ENCODE measurements at places on chromosomes 6 and 20.

DNA sequence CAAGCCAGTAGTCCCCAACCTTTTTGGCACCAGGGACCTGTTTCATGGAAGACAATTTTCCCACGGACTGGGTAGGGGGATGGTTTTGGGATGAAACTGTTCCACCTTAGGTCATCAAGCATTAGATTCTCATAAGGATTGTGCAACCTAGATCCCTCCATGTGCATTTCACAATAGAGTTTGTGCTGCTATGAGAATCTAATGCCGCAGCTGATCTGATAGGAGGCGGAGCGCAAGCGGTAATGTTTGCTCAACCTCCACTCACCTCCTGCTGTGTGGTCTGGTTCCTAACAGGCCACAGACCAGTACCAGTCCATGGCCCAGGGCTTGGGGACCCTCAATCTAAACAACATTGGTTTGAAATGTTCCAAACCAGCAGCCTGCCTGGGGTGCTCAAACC is 137.0 kb upstream of the STXBP5 start:
- no peak for DNase-seq

DNA sequence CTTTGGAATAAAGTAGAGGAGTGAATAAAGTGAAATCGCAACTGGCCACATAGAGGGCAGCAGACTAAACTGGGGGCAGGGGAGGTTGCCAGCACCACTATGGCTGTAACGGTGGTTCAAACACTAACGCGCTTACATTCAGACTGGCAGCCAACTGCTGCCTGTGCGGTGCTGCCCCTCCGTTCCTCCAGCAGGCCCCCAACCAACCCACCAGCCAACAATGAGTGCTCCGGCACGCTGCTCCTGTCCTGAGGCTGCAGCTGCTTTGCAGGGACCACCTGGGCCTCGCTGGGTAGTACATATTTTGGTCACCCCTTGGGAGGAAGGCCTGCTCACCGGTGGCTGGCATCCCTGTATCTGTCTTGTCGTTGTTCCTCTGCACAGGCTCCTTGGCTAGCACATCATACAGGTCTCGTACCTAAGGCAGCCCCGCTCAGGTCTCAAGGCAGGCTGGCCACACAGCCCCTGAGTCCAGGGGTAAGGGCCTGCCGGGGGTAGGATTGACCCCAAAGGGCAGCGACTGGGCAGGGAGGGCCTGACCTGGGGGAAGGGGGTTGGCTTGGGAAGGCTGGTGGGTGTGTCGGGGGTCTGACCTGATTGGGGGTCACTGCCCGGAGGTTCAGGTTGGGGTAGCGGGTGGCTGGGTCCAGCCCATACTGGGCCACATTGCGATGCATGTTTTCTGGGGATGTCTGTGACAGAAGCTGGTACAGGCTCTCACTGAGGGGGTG is 6.3 kb downstream of the MICAL1 start:
- no peak for DNase-seq

GRCh38 chr6:104218116-104218515 is 641.6 kb downstream of the HACE1 start:
- DNase-seq: no peak

DNA sequence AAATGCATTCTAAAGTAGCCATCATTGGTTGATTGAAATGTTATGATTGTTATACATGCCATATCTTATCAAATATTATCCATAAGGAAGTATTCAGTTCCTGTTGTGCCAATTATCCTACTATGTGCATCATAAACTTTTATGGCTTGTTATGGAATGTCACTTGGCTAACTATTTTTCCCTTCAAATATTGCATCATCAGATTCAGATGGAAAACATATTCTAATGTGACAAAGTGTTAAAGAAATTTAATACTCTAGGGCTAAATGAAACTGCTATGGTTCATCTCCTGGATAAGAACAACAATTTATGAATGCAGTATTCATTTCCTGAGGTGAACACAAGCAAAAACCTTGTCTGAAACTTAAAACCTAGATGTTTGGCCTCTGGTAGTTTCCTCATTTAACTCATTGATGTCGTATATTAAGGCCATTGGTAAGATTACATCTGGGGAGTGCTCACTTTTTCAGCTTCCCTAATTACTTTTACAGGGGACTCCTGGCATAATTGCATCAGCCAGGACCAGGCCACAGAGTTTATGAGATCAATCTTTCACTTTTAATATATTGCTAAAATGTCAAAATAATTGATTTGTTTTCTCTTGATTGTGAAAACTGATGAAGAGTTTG is 134.9 kb upstream of the CEP162 start:
- no peak for DNase-seq

DNA sequence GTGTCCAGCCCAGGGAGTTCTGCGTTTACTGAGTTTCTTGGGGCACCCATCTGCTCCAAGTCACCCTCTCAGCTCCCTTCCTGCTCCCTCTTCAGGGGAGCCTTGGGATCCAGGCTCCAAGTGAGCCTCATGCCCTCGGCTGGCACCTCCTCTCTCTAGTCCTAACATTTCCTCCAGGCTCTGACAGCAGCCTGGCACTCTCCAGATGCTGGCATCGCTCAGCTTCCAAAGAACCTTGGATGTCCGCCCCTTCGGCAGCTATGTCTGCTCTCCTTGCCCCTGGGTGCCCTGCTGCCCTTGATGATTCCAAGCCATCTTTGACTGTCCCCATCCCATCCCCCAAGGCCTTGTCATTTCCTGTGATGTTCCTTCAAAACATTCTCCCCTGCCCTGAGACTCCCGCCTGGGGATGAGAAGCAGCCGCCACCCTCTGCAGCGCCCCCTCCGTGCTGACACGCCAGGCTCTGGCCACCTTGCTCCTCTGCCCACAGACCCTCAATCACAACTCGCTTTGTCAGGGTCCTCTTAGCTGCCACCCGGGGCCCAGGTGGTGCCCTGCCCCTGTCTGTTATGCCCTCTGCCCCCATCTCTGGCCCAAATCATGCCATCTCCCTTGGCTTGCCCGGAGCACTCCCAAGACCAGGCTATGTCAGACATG is 6.6 kb upstream of the GFRA4 start:
- DNase-seq: no peak

GRCh38 chr20:8787090-8787489 is 281.8 kb upstream of the PLCB4 start:
- DNase-seq: no peak

- no peak for DNase-seq
Measured at GRCh38 chr6:9978480-9978879, 436.4 kb downstream of the TFAP2A start.

GRCh38 chr6:128513878-128514277 is 6.5 kb downstream of the PTPRK start:
- no peak for DNase-seq

- no peak for DNase-seq
Measured at GRCh38 chr6:111952274-111952673, 79.0 kb upstream of the FYN start.
